Activated CD4-positive, alpha-beta T cell treated with anti-CD3 and anti-CD28 coated beads, Interleukin-2, amount 50 U/mL, for 4 hours (primary cell): ENCODE measurements at places on chromosomes 6 and 20.
A peak's percentile ranks its signal among the peaks of the same experiment; 100 is the strongest.

DNA sequence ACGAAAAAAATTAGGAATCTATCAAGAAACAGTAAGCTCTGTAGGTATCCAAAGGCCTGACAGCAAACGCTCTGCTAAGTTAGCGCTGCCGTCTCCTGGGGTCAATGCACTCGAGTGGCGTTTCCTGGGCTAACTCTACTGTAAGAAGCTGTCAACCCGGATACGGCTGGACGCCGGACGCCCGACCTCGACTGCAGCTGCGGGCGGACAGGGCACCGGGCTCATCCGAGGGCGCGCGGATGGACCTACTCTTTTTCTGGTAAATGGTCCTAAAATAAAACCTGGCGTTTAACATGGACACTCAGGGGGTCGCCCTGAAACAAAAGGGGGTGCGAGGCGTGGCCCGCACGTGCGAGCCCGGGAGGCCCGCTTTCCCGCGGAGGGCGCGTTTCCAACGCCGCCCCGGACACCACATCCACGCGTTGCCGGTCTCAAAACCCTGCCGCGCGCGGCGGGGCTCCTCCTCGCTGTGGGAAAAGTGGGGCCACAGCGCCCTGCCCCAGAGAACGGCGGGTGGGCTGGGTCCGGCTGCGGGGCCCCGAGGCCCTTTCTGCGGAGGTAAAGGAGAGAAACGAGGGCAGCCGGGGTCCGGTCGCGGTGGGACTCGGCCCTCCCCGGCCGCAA is 537 bp downstream of the TCP1 start:
- peak; percentile 5 for DNase-seq

DNA sequence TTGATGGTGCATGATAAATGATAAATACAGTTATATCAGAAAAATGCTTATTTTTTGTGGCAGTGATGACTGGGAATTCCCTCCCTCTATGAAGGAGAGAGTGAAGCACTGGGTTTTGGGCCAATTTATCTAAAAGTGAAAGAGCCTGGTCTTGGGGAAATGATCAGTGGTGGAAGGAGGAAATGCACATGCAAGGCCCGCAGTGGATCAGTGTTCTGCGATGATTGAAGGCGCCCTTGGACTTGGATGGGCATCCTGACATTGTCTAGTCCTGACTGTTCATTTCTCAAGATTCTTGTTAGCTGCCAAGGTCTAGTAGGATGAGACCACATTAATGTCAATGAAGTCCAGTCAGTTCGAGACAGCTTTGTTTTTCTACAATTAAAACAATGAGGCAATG is 272.0 kb upstream of the SLC35B3 start:
- no peak for DNase-seq

- no peak for DNase-seq
Observed at GRCh38 chr6:117272032-117272866, 6.9 kb downstream of the VGLL2 start.

GRCh38 chr6:31831350-31832215 is 4.0 kb downstream of the HSPA1B start:
- DNase-seq: no peak

GRCh38 chr6:36076178-36077063 is 48.8 kb downstream of the MAPK14 start:
- no peak for DNase-seq

- DNase-seq: no peak
Observed at GRCh38 chr6:55819811-55820210, 55.6 kb downstream of the BMP5 start.
